ENCODE measurements at places on chromosomes 13 and 19.
A peak's percentile ranks its signal among the peaks of the same experiment; 100 is the strongest.

- DNase-seq = no peak
These were observed 501 bp downstream of the SIRT2 start for GRCh38 chr19:38898788-38899446.

GRCh38 chr19:49149652-49150105, 5.5 kb downstream of the HRC start:
- no peak for DNase-seq

DNA sequence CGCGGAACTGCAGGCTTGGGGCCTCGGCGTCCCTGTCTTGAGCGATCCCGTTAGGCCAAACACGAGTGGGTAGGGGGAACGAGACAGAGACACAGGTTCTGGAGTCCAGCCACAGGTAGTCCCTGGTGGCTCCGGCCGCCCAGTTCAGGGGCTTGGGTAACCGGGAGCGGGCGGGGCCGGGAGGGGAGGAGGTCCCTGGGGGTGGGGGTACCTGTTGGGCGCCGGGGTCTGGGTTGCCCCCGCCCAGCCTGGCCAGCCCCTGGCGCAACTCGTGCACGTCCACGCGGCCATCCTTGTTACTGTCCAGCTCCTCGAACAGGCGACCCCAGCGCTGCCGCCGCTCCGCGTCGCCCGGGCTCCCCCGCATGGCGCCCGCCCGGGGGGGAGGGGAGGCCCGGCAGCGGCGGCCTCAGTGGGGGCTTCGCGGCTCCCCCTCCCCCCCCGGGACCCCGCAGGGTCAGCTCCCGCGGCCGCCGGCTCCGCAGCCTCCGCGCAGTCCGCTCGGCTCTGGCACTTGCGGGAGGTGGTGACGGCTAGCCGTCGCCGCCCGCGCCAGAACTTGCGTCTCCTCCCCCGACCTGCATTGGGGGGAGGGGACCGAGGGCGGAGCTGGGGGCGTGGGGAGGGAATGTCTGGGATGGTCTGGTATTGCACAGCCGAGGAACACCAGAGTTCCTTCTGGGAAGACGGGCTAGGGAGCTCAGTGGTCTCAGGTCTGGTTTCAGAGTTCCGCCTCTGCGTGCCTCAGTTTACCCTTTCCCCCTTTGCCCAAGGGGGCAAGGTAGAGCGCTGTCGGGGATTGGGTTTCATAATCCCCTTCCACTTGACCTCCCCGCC, at the start of gene SLC25A23:
Gene SLC25A23, minus strand, starts transcription at position 531 of the 837 bp plus-strand sequence. Its CDS starts 164 bp downstream, at position 367.
- DNase-seq = peak; percentile 22

- DNase-seq = no peak
These were observed 504.3 kb downstream of the IRS2 start for GRCh38 chr13:109281903-109282635.

GRCh38 chr19:29532956-29533355, 7.2 kb downstream of the VSTM2B start:
- DNase-seq = no peak

GRCh38 chr19:41144403-41144802, 30.2 kb downstream of the CYP2F1 start:
- DNase-seq = peak; percentile 63

DNA sequence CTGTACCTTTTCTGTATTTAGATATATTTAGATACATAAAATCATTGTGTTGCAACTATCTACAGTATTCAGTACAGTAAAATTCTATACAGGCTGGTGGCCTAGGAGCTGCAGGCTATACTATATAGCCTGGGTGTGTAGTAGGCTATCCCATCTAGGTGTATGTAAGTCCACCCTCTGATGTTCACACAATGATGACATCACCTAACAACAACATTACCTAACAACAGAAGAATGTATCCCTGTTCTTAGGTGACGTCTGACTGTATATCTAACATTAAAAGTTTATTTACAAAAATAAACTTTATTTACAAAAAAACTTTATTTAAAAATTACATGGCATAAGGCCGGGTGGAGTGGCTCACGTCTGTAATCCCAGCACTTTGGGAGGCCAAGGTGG, 28.3 kb upstream of the ZFP30 start:
- no peak for DNase-seq

GRCh38 chr13:38730332-38730731, 43.5 kb downstream of the FREM2 start:
- DNase-seq = no peak

DNA sequence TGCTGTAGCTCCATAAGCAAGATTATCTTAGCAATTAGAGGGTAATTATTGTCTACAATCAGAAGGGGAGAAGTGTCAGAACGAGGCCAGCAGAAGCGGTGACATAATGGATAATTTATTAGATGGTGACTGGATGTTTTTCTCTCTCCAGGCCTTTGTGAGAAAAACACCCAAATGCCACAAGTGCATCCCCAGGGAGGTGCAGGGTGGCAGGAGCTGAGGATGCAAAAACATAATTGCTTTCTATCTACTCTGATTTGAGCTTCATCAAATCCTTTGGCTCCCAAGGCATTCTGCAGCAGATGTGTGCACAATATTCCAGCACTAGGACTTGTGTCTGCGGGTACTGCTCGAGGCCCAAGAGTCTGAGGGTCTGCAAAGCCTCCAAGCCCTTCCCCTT, 220.1 kb upstream of the SERP2 start:
- no peak for DNase-seq

DNA sequence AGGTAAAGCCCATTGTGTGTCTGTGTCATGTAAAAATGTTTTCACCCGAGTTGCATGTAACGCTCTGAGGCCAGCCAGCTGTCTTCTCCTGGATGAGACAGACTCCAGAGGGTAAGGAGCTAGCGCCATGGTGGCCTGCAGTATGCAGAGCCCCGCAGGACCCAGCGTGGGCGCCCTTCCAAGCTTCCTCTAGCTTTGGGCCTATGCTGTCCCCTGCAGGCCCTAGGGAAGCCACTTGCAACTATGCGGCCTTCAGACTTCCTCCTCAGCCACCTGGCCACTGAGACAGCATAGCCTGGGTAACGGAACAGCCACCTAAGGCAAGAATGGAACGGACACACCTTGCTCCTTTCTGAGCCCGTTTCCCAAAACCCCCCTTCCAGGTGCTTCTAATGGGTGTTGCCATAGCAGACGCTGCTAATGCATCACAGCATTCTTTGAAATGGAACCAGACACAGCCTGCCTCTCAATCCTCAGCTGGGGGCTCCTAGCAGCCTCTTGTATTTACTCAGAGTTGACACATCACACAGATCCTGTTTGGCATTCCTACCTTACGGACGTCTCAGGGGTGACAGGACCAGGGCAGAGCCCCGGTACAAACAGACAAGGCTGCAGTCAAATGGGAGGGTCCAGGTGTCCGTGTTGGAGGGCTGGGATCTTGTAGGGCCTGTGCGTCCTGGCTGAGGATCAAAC, 6.2 kb downstream of the FAM32A start:
- no peak for DNase-seq

DNA sequence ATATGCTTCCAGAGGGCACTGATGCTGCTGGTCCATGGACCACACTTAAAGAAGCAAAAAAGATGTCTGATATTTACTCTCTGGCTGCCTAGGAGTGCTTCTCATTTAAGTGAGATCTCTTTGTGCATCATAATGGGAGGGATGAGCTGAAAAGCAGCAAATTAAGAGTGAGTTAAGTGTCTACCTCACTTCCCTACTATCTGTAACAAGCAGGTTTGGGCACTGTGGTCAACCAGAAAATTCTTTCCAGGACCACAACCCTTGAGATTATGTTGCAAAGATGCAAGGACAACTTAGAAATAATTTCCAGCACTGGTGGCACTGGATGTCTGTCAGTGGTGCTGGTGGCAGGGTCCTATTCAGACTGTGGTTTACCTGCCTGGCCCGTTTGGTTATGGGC, 52.1 kb upstream of the USPL1 start:
- DNase-seq = no peak

GRCh38 chr19:27618006-27618405, 1594.9 kb downstream of the UQCRFS1 start:
- no peak for DNase-seq

DNA sequence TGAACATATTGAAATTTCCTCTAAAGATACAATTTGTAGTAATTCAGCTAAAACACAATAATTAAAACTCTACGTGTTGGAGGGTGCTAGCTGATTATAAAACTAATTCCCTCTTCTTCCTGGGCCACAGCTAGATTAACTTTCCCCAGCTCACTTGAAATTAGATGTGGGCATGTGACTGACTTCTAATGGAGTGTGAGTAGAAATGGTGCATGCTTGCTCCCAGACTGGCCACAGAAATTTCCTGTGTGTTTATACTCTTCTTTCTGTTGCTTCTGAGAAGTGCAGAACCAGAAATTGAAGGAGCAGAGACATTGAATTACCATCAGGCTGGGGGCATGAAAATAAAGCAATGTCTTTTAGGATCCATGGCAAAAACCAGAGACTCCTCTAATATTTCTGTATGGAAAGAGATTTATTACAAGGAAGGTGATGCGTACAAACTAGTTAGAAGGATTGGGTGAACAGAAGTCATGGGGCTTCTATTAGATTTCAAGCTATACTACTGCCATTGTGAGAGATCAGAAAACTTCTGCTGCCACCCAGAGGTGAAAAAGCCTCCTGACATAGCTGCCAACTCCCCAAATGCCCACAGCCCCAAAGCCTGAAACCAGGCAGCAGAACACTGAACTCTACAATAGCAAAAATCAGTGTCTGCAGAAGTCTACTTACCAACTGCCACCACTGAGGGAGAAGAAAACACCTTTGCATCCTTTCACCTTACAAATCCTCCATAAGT, 379.2 kb upstream of the MIR17HG start:
- no peak for DNase-seq

- DNase-seq = no peak
These were observed 81.9 kb downstream of the TUBGCP3 start for GRCh38 chr13:112506046-112506445.
